ENCODE measurements at places on chromosomes 13 and 19.
A peak's percentile ranks its signal among the peaks of the same experiment; 100 is the strongest.

DNA sequence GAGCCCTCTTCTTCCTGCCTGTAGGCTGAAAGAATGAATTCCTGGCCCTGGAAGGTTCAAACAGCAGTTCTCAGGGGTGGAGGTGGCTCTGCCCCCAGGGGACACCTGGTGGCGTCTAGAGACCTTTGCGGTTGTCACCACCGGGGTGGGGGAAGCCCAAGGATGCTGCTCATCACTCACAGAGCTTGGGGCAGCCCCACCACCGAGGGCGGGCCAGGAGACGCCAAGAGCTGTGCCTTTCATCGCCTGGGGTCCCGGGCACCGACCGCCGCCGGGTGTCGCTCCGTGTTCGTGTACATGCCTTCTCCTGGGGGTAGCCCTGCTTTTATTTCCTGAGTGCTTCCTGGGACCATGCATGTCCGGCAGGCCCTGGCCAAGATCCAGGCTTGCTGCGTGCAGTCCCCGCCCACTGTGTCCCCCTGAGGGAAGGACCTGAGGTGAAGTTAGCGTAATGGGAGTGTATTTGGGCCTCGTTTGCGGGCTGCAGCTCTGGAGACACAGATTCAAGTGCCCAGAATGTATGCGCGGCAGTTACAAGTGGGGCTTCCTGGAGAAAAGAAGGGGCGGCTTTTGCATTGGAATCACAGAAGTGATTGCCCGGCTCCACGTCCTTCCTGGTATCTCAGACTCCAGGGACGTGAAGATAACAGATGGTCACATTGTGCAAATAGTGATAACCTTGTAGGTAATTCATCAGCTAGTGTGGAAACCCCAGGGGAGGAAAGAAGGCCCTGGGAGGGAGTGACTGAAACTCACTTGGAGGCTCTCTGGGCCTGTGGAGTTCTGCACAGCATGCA lies 7.8 kb downstream of the DOT1L start:
- no peak for DNase-seq

- DNase-seq: no peak
Measured at GRCh38 chr13:30037306-30037705, 186.9 kb upstream of the UBL3 start.

- DNase-seq: no peak
Measured at GRCh38 chr13:99988529-99989275, 7.1 kb downstream of the ZIC2 start.

- peak; percentile 95 for DNase-seq
Measured at GRCh38 chr19:40614622-40615411, 13.6 kb downstream of the LTBP4 start.

- DNase-seq: no peak
Measured at GRCh38 chr19:38951187-38951586, 20.4 kb downstream of the MRPS12 start.

DNA sequence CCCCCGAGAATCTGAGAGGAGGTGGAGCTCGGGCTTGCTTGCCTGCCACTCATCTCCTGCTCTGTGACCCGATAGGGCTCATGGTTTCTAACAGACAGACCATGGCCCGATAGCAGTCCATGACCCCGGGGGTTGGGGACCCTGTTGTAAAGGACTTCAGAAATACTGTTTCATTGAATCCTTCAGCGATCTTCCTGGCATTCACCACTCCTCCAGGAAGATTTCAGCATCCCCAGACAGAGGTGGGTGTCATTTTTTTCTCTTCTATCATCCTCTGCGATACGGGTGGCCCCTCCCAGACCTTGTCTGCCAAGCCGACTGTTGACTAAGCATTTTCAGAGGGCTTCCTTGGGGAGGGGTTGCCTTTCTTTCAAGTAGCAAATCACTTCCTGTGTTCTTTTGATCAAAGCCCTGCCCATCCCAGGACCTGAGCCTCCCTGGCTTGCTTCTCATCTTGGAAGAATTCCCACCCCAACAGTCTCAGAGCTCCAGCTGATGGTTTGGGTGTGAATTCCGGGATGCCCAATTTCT lies 1.7 kb downstream of the MYO1F start:
- no peak for DNase-seq

DNA sequence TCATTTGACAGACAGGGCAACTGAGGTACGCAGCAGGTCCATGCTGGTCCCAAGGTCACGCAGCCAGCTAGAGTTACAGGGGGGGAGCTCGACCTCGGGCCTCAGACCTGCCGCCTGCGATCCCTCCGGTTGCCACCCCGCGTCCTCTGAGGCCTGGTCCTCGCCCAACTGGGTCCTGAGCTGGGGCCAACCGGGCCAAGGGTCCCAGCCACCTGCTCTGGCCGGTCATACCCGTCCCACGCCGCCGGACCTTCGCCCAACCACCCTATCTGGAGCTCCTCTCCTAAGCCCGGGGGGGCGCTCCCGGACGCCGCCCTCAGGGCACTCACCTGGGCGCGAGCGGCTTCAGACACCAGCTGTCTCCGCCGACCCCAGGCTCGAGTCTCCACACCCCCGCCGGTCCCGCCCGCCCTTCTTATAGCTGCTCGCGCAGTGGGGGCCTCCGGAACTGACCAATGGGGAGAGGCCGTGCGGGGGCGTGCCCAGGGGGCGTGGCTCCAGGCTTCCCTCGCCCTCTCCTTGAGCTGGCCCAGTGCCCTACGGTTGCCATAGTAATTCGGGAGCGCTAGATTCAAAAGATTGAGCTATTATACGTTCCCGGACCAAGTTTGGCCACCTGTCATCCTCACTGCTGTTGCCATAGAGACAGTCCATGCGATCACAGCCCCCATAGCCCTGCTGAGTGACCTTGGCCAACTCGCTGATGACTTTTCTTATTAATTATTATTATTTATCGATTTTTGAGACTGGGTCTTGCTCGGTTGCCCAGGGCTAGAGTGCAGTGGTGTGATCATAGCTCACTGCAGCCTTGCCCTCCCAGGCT lies at the start of gene PLIN5:
Gene PLIN5 (minus strand): TSS at position 389 of the 823 bp plus-strand sequence. CDS start 1,150 bp downstream, outside the sequence.
- DNase-seq: peak; percentile 40

DNA sequence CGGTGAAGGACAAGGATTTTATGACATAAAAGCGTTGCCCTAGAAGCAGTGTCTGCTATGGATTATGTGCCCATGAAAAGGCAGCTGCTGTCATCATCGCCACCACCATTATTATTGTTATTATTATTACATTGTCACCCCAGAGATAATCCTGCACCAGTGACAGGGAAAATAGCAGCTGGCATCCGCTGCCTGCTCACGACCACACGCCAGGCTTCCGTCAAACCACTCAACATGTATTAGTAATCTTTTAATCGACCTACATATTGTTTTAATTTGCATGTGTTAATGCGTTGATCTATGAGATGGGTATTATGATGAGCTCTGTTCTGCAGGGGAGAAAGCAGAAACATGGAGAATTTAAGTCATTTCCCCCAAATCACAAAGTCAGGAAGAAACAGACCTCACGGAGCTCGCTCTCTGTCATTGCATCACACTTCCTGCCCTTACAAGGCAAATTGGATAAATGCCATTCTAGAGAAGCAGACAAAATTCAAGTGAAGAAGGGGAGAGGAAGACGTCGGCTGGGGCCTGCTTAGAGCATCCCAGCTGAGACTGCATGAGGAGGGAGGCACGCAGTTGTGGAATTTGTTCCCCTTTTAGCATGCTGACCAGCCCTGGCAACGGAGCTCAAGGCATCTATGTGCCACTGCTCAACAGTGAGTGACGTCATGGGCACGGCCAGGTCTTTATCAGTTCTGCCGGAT lies at the start of gene FFAR3:
Gene FFAR3 (plus strand): TSS at position 594 of the 707 bp plus-strand sequence. CDS start 431 bp downstream, outside the sequence.
- no peak for DNase-seq

GRCh38 chr13:37984357-37984756 lies 114.8 kb upstream of the TRPC4 start:
- DNase-seq: no peak

- no peak for DNase-seq
Measured at GRCh38 chr13:48568370-48569103, 35.7 kb upstream of the RCBTB2 start.

GRCh38 chr19:40213882-40214570 lies 4.2 kb downstream of the TTC9B start:
- DNase-seq: no peak

- no peak for DNase-seq
Measured at GRCh38 chr13:83248751-83249150, 633.5 kb downstream of the SLITRK1 start.

GRCh38 chr13:95023405-95023804 lies 277.8 kb downstream of the ABCC4 start:
- no peak for DNase-seq

- no peak for DNase-seq
Measured at GRCh38 chr13:48514793-48515192, 18.1 kb downstream of the RCBTB2 start.

DNA sequence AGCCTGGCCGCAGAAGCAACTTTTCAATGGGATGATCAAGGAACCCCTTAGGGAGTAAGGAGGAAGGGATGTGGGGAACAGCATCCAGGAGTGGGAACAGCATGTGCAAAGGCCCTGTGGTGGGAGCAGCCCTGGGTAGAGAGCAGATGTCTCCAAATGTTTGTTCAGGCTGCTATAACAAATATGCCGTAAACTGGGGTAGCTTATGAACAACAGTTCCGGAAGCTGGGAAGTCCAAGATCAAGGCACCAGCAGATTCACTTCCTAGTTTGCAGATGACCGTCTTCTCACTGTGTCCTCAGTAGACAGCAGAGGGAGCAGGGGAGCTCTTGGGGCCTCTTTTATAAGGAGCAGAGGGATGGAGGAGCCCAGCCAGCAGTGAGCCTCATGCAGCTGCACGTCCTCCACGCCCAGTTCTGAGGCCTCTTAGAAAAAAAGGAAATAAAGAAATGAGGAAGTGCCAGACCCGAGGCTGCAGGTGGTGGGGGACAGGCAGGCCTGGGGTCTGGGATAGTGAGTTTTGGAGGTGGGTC lies 4.2 kb upstream of the LRRC25 start:
- no peak for DNase-seq

DNA sequence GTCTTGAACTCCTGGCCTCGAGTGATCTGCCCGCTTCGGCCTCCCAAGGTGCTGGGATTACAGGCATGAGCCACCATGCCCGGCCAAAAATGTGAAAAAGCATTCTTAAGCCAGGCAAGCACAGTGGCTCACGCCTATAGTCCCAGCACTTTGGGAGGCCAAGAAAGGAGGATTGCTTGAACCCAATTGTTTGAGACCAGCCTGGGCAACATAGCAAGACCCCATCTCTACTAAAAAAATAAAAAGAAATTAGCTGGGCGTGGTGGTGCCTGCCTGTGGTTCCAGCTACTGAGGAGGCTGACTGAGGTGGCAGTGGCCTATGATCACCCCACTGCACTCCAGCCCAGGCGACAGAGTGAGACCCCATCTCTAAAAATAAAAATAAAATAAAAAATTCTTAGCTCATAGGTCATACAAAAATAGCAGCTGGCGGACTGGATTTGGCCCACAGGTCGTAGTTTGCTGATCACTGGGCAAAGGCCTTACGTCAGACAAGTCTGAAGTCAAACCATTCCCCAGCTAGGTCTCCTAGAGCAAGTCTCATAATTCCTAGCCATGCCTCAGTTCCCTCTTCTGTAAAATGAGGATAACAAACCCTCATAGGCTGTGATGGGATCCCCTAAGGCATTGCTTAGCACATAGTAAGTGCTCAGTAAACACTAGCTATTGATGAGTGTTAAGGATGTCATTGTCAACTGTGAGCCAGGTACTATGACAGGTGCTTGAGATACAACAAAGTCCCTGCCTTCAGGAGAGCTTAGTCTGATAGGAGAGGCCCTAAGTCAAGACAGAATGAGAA lies 36.0 kb downstream of the INSR start:
- DNase-seq: no peak

- no peak for DNase-seq
Measured at GRCh38 chr19:5949792-5950305, 28.1 kb downstream of the RANBP3 start.

DNA sequence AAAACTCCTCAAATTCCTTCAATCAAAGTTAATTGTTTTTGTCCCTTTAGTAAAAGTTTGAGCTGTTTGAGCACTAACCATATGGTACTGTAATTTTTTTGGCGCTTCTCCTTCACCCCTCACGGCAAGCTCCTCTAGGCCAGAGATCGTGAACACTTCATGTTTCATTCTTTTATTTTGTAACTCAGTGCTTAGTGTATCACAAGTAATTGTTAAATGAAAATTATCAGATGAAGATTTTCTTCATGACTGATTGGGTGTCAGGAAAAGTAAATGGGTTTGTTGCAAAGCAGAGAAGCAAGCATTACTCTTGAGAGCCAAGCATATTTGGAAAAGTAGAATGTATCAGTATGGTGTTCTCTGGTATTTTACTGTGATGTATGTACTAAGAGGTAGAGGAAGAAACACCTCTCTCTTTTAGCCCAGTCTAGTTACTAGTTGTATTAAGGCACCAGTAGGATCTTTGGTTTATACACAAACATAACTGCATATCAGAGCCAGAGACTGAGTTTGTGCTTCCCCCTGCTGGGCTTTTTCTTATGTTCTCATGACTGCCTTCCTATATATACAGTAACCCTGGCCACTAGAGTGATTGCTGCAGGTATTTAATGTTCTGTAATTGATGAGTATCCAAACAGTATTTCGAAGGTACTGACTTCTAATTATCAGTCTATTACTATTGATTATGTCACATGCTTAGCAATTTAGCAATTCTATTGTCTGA lies 202.3 kb upstream of the KLHL1 start:
- DNase-seq: no peak

DNA sequence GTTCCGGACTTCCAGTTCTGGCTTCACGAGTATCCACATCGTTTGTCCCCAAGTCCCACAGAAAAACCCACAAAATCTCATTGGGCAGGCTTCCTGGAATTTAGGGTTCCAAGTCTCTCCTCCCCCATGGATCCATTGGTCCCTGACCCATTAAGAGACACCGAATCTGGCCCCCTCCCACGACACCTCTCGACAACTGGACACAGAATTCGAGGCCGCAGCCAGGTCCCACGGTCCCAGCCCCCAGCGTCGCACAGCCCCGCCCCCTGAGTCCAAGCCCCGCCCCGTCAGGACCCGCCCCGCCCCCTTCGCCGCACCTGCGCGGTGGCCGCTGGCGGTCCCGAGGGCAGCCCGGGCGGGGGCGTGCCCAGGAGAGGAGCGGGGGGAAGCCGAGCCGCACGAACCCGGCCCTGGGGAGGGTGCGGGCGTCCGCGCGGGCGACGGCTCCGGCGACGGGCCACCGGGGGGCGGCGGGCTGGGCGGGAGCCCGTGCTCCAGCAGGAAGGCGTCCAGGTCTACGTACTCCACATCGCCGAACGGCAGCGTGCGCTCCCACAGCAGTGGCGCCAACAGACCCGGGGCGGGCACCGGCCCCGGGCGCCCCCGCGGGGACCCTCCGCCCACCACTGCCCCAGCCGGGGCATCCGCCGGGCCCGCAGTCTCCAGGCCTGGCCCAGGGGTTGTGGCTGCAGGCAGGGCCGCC lies 1.8 kb downstream of the DBP start:
- DNase-seq: no peak

DNA sequence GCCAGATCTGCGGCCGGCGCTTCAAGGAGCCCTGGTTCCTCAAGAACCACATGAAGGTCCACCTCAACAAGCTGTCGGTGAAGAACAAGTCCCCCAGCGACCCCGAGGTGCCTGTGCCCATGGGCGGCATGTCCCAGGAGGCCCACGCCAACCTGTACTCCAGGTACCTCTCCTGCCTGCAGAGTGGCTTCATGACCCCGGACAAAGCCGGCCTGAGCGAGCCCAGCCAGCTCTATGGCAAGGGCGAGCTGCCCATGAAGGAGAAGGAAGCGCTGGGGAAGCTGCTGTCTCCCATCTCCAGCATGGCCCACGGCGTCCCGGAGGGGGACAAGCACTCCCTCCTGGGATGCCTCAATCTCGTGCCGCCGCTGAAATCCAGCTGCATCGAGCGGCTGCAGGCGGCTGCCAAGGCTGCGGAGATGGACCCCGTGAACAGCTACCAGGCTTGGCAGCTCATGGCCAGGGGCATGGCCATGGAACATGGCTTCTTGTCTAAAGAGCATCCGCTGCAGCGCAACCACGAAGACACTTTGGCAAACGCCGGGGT lies 72.6 kb downstream of the ZNF536 start:
- DNase-seq: no peak

- DNase-seq: no peak
Measured at GRCh38 chr19:40797963-40798682, 868 bp upstream of the EGLN2 start.

- DNase-seq: no peak
Measured at GRCh38 chr13:113895436-113895835, 31.6 kb upstream of the GAS6 start.
